ENCODE measurements at places on chromosomes 5 and 9.

GRCh38 chr5:8522646-8523045, 653.7 kb downstream of the MTRR start:
- DNase-seq: no peak

- no peak for DNase-seq
These were observed 126.5 kb upstream of the CDH18 start for GRCh38 chr5:20114526-20114925.

- no peak for DNase-seq
These were observed 812.0 kb upstream of the ZNF608 start for GRCh38 chr5:125558466-125558865.

- DNase-seq: no peak
These were observed 8.7 kb upstream of the NDUFB6 start for GRCh38 chr9:32581512-32582143.

- no peak for DNase-seq
These were observed 9.4 kb downstream of the CCDC180 start for GRCh38 chr9:97316904-97317303.

- DNase-seq: no peak
These were observed 33.9 kb downstream of the SH3PXD2B start for GRCh38 chr5:172420235-172420939.

- no peak for DNase-seq
These were observed 91.2 kb downstream of the RFK start for GRCh38 chr9:76302947-76303550.

- DNase-seq: no peak
These were observed 69.0 kb downstream of the UGCG start for GRCh38 chr9:111965566-111966019.

- DNase-seq: no peak
These were observed 263.9 kb upstream of the TRPC7 start for GRCh38 chr5:136629125-136629792.

- no peak for DNase-seq
These were observed 90.1 kb downstream of the ZFAND5 start for GRCh38 chr9:72274916-72275315.

- DNase-seq: no peak
These were observed 10.9 kb upstream of the HDHD3 start for GRCh38 chr9:113387560-113388230.

- DNase-seq: no peak
These were observed 115.2 kb upstream of the RAPGEF1 start for GRCh38 chr9:131854896-131855613.

GRCh38 chr5:54702470-54702869, 184.9 kb downstream of the SNX18 start:
- no peak for DNase-seq

- no peak for DNase-seq
These were observed 5.4 kb downstream of the PUM3 start for GRCh38 chr9:2838371-2839000.

- DNase-seq: no peak
These were observed 81.1 kb upstream of the RAI14 start for GRCh38 chr5:34574936-34575467.

- DNase-seq: no peak
These were observed 131.1 kb upstream of the PHYKPL start for GRCh38 chr5:178363501-178364325.

GRCh38 chr5:54930736-54931135, 54.7 kb downstream of the ESM1 start:
- no peak for DNase-seq

GRCh38 chr9:105251733-105252404, 7.4 kb downstream of the SLC44A1 start:
- DNase-seq: no peak

GRCh38 chr9:132372177-132373095, 17.6 kb upstream of the SETX start:
- DNase-seq: no peak

- no peak for DNase-seq
These were observed 17.7 kb upstream of the FAM174A start for GRCh38 chr5:100517301-100517974.

Measured in stimulated activated CD4-positive, alpha-beta T cell treated with anti-CD3 and anti-CD28 coated beads, TNF-alpha, amount 100 ng/mL, for 1 hour (primary cell).